ENCODE measurements at places on chromosomes 3 and 15. TPM values are rescaled to one million over a fixed set of nuclear protein-coding genes. Genes with fewer than 3 reads are reported as not detected.

CFAP91 gene
- 3.7 TPM for total RNA-seq

C3orf70 gene
- total RNA-seq, result 4.1 TPM

LIPH gene
- 38.0 TPM for total RNA-seq

CNTN4 gene
- total RNA-seq, result 11.3 TPM

FEZF2 gene
- not detected for total RNA-seq

SI gene
- total RNA-seq, result not detected

P4HTM gene
- total RNA-seq, result 38.0 TPM

SYNM gene
- 19.5 TPM for total RNA-seq

GOLGA8A gene
- 80.8 TPM for total RNA-seq

RGMA gene
- total RNA-seq, result 4.1 TPM

UNC13C gene
- 0.14 TPM for total RNA-seq

SH2D7 gene
- total RNA-seq, result not detected

MUSTN1 gene
- total RNA-seq, result 5.4 TPM

C3orf22 gene
- total RNA-seq, result not detected
